Stimulated activated CD4-positive, alpha-beta T cell treated with anti-CD3 and anti-CD28 coated beads, Interleukin-4, amount 100 ng/mL, for 48 hours (primary cell): ENCODE measurements at places on chromosomes 2 and 18.

GRCh38 chr2:128687565-128687964 lies 368.9 kb upstream of the HS6ST1 start:
- DNase-seq, result no peak

GRCh38 chr2:237900891-237901831 lies 41.7 kb downstream of the RAMP1 start:
- DNase-seq, result no peak

DNA sequence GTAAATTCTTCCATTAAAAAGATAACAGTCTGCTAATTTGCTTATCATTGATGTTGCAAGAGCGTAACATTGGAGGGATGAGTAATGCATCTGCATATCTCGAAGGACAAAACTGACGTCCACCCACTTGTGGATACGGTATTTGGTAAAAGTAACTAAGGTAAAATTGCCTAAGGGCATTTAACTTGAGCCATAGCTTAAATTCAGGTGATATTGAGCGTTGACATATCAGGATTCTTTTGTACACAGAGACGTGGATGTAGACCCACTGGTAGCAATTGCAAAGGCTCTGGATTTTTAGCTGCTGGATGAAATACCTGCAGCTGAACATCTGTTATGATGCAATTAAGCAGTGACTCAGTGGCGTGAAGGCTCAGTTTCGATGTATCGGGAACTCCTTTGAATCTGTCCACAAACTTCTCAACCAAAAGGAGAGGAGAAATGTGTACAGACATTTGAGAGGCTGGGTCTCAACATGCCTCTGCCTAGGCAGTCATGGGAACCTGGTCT lies 119.3 kb downstream of the SPTBN1 start:
- DNase-seq, result no peak

DNA sequence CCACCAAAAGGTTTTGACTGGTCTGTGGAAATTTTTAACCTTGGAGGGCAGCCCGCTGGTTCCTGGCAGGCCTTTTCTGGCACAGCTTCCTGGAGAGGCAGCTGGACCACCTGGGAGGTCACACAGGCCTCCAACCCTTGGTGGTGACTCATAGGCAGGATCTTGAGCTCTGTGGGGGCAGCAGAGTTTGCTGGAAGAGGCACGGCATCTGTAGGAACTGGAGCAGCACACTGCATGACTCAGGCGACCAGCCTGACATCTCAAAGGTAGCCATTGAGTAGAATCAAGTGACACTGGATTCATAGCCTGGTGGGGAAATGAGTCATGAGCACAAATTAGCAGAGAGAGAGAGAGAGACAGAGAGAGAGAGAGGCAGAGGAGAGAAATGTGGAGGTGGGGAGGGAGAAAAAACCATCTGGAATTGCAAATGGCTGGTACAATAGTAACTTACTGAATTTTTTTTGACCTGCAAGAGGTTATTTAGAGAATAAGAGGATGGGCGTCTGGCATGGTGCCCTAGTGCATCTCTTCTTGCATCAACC lies 57.4 kb downstream of the TRPM8 start:
- no peak for DNase-seq

GRCh38 chr2:68043695-68044094 lies 19.1 kb downstream of the C1D start:
- no peak for DNase-seq

DNA sequence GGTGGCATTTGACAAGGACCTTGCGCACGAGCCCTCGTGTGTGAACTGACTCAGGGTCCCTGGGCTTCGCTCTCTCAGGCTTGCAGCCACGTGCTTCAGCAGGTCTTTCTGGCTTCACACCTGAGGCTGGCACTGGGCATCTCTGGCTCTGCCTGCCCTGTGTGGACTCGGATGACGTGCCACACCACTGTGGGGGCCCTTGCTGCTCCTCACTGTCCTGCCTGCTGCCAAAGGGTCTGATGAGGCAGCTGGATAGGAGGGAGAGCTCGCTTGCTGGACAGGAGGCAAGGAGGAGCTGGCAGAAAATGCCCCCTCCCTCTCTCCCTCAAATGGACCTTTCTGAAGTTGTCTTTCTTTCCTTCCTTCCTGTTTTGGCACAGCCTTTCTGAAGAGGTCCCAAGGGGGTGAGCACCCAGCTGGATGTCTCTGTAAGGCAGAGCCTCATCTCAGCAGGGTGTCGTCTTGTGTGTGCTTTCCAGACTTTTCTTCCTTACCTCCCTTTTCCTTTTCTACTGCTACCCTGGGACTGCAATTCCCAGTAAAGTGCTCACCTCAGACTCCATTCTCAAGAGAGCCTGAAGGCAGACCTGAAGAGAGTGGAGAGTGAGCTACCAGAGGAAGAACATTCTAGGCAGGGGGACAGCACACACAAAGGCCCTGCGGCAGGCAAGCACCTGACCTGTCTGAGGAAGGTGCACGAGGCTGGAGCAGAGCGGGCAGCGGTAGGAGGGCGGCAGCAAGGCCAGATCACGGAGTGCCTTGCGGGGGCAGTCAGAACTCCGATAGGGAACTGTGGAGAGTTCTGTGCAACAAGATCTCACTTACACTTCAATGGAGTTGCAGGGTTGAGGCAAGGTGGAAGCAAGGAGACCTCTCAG lies 5.3 kb downstream of the PER2 start:
- no peak for DNase-seq

GRCh38 chr2:169721016-169721415 lies 12.6 kb upstream of the KLHL23 start:
- no peak for DNase-seq

DNA sequence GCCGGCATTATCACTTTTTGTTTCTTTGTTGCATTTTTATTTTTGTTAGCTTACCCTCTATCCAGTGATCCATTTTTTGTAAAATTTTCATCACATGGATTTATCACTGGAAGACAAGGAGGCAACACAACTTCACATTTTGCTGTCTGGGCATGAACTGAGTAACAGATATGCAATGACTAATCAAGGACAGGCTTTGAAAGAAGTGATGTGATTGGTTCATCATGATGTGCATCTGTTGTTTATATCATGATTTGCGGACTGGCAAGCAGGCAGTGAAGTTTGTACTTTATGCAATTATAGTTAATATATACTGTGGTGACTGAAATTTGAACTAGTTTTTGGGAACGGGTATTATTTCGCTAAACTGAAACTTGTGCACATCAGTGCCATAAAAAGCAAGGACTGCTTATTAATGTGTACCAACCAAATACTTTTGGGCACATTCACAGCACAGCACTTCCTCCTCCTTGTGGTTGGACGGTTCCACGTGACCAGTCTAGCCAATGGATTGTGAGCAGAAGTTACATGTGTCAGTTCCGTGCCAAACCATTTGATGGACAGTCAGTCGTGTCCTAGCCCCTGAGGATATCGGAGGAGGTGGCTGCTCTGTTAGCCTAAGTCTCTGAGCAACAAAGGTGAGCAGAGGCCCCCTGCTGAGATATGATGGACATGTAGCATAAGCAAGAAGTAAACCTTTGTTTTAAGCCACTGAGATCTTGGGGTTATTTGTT lies 201.4 kb upstream of the SIX2 start:
- DNase-seq, result no peak

GRCh38 chr18:2540575-2540974 lies 30.7 kb downstream of the METTL4 start:
- DNase-seq, result no peak

GRCh38 chr2:174327841-174328113 lies 7.0 kb upstream of the SP9 start:
- no peak for DNase-seq

DNA sequence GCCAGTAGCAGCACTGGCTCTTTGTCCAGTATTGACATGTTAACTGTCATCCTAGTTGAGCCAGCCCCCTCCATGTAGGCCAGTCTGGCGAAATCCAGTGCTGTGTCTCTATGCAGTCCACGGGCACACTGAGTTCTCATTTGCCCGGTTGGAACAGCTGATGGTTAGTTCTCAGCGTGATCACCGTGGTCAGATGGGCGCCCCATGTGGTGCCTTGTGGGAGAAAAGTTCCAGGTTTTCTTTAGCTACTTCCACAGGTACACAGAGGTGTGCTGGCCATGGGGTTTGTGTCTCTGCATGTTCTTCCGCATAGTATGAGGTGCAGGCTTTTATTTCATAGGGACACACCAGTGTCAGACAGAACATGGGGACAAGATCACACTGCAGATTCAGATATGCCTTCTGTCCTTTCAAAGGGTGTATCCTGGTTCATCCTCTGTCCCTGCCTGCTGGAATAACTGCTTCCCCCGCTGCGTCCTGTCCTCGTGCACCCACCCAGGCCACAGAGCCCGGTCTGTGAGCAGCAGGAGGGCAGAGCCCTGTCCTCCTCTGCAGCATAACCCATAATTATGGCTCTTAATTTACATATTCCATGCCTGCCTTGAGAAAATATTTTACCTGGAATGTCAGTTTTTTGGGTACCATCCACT lies 334.1 kb downstream of the GBX2 start:
- DNase-seq, result no peak

DNA sequence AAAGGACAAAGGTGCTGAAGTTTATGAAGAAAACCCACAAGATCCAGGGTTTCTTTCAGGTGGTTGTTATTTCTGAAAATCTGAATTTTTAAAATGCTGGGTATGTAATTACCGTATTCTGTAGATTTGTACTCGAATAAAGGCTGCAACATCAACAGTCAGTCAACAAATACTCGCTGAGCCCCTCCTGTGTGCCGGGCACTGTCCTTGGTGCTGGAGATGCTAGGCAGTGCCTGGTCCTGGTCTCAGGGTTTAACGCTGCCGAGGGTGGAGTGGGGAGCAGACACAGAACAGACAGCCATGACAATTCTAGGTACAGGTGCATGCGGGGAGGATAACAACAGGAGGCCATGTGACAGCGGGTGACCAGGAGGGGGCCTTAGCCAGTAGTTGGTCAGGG lies 27.2 kb upstream of the PDIA6 start:
- DNase-seq, result no peak

DNA sequence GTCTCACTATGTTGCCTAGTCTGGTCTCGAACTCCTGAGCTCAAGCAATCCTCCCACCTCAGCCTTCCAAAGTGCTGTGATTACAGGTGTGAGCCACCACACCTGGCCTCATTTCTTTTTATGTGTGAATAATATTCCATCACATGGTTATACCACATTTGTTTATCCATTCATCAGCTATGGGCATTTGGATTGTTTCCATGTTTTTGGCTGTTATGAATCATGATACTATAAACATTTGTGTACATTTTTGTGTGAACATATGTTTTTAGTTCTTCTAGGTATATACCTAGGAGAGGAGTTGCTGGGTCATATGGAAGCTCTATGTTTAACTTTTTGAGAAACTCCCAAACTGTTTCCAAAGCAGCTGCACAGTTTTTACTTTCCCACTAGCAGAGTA lies 24.4 kb downstream of the PKP4 start:
- no peak for DNase-seq

GRCh38 chr2:116719836-116720235 lies 1094.7 kb upstream of the DDX18 start:
- DNase-seq, result no peak

GRCh38 chr2:54408288-54408687 lies 47.8 kb upstream of the SPTBN1 start:
- DNase-seq, result no peak

- no peak for DNase-seq
Measured at GRCh38 chr18:10308154-10308553, 146.3 kb upstream of the APCDD1 start.

GRCh38 chr2:30778611-30779010 lies 28.6 kb downstream of the CAPN13 start:
- DNase-seq, result no peak

DNA sequence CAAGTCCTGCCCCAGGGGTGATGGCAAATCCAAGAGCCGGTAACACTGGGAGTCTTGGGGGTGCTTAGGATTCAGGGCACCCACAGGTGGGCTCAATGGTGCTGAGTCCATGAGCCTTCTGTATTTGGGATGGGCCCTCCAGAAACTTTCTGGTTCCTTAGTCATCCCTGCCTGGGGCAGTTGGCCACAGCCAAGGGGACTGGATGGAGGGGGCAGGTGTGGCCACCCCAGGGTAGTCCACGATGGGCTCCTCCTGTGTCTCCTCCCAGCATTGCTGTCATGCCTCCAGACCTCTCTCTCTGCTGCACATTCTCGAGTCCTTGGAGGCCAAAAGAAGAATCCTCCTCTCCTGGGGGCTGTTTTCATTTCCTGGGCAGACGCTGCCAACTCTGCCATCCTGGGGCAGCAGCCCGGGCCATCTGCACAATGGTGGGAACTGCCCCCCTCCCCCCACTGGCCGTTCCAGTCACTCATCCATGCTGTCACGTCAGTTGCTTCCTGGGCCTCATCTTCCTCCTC lies 158.0 kb upstream of the TWIST2 start:
- no peak for DNase-seq

DNA sequence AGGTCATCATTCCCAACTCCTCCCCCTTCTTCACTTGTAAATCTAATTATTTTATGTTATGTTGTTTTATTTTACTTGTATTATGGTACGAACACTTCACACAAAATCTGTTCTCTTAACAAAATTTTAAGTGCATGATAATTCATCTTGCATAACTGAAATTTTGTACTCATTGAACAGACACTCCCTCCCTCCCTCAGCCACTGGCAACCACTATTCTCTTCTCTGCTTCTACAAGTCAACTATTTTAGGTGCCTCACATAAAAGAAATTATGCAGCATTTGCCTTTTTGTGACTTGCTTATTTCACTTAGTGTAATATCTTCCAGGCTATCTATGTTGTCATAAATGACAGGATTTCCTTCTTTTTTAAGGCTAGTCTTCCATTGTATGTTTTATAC lies 30.4 kb upstream of the OSBPL6 start:
- no peak for DNase-seq
